Stimulated activated CD4-positive, alpha-beta T cell treated with anti-CD3 and anti-CD28 coated beads, Interleukin-4, amount 100 ng/mL, for 4 hours (primary cell): ENCODE measurements at places on chromosomes 6 and 20.

DNA sequence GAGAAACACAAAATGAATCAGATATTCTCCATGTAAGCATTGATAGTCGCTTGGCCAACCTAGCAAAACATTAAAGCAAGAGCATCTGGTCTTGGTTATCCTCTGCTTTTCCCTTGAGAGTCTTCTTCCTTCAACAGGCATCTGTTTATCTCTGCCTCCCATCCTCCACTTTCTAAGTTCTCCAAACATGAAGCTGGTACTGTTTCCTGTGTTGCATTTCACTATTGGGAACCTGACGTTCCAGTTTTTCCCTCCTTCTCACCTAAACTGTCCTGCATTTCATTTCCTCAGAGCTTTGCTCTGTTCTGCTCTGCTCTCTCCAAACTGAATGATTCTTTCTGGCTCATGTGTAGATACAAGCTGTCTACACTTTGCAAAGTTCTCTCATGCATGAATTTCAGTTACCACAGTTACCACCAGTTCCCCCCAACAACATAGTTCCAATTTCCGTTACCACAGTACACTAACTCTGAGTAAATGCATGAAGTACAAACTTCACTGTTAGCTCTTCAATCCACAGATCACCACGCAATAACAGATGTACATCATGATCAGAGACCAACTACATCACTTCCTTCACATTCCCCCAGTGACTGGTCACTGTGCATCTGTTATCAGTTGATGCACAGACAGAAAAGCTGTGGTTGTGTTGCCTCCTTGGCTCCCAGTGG is 86.7 kb upstream of the F13A1 start:
- no peak for DNase-seq

DNA sequence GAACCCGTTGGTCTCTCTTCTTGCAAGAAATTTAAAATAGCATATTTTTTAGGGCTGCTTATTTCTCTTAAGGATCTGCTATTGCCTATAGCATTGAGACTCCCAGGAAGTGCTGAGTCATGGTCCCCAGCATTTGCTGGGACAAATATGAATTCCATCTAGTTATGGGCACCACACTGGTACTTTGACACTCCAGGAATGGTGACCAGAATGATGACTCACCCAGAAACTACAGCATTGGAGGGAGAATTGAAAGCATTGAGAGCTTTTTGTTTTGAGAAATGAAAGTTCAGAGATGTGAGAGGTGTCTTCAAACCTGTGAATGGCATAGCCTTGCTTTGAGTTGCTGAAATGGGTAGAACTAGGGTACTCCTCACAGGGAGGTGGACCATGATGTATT is 699.7 kb downstream of the DHX35 start:
- DNase-seq, result no peak

DNA sequence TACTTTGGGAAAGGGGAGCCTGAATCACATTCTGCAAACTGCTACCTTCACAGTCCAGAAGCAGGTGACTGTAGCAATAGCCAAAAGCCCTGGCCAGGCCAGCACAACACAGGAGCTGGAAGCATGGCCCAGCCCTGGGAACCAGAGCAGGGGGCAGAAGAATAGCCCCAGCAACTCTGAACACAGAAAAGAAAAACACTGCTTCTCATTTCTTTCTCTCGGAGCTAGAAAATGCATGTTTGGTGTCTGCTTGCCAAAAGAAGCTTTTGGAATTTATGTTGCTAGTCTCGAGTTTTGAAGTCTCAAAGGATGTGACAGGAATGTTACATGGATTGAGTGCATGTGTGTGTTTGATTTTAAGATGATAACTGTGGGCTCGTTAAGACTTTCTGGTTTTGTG is 79.8 kb upstream of the SCAF8 start:
- DNase-seq, result no peak

DNA sequence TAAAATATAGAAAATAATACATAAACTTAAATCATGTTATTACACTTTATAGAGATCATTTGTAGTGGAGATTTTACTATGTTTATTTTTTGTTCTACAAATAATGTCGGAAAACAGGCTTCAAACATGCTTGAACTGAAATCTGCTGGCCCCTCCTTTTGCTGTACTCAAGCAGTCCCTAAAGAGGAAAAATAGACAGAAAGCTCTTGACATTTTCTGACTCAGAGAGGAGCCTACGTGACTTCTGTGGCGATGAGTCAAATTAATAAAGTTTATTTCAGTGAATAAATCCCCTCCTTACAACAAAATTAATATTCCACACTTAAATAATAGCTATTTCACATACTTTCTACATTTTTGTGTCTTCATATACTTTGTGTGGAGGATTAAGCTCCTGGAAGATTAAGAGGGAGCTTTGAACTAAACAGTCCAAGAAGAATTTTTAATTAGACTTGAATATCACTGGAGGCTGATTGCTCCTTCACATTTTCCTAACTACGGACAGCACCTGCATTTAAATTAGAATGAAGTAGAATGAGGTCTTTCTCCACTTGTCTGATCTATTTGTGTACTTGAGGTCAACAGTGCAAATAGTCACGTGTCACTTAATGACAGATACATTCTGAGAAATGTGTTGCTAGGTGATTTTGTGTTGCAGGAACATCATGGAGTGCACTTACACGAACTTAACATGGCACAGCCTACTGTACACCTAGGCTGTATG is 1.7 kb upstream of the TREM1 start:
- DNase-seq, result no peak

DNA sequence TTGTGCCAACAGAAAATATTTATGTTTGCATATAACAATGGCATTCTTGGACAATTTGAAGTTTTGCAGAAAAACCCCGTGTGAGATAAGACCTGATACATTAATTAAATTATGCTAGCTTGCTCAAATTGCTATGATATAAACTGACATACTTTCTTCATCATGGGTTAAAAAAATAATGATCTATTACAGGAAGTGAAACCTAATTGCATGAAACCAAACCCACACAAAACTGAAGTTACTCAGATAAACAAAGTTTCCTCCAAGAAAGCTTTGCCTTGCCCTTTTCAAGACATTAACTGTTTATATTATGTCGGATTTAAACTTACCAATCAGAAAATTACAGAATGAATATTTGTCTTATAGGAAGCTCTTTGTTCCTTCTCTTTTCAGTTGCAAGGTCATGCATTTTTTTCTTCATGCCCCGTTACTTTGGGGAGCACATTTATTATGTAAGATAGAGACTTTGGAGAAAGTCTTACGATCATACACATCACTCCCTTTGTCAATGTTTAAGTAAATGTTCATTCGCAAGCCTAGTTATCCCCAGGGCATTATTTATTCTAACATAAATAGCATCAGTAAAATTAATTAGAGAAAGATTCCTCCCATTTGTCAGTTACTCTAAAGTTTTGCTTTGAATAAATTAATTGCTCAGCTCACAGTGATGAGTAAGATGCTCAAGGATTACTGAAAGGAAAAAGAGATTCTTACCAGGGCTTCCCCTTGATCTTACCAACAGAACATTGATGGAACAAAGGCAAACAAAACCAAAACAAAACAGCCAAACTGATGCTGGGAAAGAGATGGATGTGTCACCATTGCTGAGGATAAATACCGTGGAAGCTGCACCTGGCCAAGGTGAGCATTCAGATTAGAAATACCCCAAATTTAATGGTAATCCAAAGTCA is 14.8 kb upstream of the TMEM244 start:
- no peak for DNase-seq

GRCh38 chr6:14932485-14933182 is 313.2 kb upstream of the JARID2 start:
- DNase-seq, result no peak

DNA sequence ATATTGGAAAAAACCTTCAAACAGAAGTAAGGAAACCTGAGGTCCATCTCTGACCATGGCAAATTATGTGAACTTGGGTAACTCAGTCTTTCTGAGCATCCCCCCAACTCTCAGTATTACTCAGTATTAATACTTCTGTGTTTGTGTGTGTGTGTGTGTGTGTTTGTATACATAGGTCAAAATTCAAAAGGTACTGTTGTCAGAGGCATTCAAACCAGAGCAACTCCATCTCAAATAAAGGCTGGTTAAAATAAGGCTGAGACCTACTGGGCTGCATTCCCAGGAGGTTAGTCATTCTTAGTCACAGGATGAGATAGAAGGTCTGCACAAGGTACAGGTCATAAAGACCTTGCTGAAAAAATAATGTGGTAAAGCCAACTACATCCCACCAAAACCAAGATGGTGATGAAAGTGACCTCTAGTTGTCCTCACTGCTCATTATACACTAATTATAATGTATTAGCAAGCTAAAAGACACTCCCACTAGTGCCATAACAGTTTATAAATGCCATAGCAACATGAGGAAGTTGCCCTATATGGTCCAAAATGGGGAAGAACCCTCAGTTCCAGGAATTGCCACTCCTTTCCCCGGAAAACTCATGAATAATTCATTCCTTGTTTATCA is 33.3 kb upstream of the SLC22A16 start:
- DNase-seq, result no peak

GRCh38 chr6:112106562-112106961 is 19.2 kb downstream of the FAM229B start:
- no peak for DNase-seq

GRCh38 chr6:89951574-89952104 is 57.4 kb downstream of the GJA10 start:
- DNase-seq, result no peak

DNA sequence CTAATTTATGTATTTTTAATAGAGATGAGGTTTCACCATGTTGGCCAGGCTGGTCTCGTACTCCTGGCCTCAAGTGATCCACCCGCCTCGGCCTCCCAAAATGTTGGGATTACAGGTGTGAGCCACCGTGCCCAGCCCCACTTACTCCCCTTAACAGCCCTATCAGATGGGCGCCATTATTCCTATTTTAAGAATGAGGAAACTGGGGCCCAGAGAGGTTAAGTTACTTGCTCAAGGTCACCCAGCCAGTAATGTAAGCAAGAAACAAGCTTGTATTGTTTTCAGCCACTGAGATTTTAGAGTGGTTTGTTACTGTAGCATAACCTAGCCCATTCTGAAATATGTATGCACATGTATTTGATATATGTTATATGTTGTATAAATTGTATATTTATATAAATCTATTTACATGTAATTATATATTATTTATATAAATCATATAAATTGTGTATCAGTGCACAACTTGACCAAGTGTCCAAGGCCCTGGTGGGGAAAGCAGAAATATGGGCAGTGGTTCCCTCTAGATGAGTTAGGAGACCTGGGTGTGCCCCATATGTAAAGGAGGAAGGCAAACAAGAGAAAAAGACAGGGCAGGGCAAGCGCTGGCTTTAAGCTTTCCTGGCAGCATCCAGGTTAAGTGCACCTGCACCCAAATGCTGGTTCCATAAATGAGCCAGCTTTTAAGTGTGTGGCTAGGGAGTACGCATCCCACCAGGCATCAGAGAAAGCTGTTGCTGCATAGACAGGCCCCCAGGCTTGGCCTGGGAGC is 1.2 kb upstream of the GUCA1A start:
- no peak for DNase-seq

DNA sequence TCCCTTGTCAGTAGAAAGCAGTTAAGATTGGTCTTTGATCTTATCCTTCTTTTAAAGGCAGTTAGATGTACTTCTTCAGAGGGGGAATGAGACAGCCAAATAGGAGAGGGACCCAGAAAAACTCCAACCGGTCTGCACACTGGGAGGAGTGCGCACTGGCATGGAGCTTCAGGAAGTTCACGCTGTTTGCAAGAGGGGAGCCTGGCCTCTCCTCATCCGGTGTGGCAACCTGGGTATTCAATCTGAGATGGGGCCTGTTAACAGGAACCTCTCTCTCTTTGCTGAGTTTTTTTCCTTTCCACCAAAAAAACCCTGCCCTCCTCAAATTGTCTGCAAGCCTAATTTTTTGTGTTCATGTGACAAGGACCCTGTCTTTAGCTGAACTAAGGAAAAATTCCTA is 162.5 kb upstream of the OLIG3 start:
- DNase-seq, result no peak

DNA sequence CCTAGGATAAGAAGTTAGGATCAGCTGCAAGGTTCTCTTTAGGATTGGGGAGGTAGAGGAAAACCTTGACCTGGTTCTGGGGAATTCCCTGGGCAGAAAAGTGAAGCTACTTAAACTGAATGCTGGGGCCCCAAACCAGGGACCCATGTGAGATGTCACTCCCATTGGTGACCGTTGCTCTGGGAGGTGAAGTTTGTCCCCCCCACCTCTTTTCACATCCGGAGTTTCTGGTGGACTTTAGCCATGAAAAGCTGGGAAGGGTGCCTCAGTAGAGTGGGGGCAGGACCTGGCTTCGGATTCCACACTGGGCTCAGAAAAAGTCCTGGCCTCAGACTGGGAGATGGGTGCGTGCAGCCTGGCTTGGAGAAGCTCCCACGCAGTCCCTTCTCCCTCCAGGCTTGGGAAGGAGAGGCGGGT is 13.2 kb downstream of the TJAP1 start:
- no peak for DNase-seq

- DNase-seq, result no peak
These were observed 54.6 kb downstream of the NPEPL1 start for GRCh38 chr20:58747211-58747610.

- no peak for DNase-seq
These were observed 40.1 kb downstream of the CYP24A1 start for GRCh38 chr20:54133434-54134427.

- no peak for DNase-seq
These were observed 9.5 kb downstream of the TNFAIP3 start for GRCh38 chr6:137876547-137876946.

DNA sequence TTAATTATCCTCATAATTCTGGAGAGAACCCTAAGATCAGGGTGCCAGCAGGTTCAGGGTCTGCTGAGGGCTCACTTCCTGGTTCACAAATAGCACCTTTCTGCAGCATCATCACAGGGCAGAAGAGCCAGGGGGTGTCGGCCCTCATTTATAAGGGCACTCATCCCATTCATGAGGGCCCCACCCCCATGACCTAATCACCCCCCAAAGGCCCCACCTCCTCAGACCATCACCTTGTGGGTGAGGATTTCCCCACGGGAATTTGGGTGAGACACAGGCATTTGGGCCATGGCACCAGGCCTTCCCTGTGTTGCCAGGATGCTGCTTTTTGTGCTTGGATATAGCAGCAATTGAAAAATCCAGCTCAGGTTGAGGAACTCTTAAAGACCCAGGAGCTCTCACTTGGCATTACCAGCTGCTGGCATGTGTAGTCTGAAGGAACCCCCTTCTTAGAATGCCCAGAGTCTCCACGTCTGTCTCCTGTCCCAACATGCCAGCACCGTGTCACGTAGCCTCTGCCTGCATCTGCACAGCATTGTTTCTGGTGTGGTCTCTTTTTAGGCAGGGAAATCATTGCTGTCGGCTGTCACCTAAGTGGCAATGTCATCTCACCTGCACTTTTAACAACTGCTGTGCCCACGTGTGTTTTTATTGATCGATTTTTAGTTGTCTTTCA is 71.5 kb downstream of the RPP40 start:
- DNase-seq, result no peak

GRCh38 chr20:41782730-41783406 is 164.7 kb upstream of the CHD6 start:
- DNase-seq, result no peak

GRCh38 chr6:101110814-101111213 is 229.7 kb upstream of the ASCC3 start:
- DNase-seq, result no peak

- DNase-seq, result no peak
These were observed 238.1 kb downstream of the LAMA2 start for GRCh38 chr6:129120856-129121638.
